ENCODE measurements at places on chromosomes 12 and 14.

DNA sequence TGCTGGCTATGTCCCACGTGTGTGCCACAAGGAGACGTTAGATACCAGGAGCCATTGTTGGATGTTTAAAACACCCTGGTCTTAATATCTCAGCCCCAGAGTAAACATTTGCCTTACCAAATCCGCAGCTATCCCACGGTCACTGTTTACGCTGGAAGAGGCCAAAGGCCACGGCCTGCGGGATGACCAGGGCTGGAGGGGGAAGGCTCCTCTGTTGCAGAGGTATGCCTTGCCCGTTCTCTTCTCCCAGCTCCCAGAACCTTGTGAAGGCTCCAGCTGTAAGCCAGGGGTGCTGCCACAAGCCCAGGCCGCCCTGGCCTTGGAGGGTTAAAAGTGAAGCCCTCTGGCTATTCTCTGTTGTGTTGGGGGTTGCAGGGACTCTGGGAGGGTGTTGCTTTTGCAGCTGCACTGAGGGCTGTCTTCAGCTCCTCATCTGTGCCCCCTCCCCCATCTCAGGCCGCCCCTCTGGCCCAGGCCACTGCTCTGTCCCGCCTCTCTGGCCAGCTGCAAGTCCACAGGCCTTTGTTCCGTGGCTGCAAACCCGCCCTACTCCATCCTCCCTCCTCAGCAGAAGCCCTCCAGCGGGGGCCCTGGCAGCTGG is 2.5 kb downstream of the PLEKHG3 start:
- no peak for DNase-seq

- DNase-seq, result peak; percentile 79
Measured at GRCh38 chr12:50132505-50133135, 20.6 kb downstream of the COX14 start.

DNA sequence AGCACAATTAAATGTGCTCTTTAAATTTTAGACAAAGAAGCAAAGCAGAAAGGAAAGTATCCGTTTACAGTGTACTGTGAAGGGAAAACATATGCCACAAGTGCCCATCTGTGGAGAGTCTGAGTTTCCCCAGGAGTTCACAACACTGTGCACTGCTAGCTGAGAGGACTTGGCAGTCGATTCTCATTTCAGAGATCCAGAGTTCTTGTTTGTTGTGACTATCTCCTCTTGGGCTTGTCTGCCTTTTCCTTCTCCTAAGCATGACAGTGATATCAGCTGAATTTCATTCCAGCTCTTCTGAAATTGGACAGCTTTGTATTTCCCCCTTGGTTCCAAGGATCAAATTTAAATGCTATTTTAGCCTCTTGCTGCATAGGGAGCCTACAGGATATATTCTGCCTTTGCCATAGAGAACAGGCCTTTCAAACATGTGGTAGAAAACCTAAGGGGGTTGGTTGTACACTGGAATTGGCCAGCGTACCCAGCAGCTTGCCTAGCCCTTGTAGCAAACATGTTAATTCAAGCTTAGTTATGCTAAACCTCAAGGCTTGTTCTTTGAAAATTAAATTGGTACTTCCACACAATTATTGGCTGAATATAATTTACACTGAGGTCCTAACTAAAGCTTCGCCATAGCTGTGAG is 259.2 kb upstream of the NOVA1 start:
- no peak for DNase-seq

DNA sequence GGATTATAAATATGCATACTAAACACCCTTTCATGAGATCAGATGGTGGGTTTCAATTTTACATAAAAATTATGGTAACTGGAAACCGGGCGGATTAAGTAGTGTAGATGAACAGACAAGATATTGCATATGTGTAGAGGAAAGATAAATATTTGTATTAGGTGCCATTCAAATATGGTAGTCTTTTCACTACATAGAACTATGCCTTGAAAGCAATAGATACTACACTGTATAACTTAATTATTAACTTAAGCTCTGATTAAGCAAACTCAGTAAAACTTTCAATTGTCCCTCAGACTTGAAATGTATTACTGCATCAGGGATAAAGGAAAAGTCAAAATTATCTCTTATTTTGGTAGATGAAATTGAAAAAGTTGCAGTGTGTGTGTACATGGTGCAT is 1.9 kb downstream of the PTPN21 start:
- DNase-seq, result no peak

DNA sequence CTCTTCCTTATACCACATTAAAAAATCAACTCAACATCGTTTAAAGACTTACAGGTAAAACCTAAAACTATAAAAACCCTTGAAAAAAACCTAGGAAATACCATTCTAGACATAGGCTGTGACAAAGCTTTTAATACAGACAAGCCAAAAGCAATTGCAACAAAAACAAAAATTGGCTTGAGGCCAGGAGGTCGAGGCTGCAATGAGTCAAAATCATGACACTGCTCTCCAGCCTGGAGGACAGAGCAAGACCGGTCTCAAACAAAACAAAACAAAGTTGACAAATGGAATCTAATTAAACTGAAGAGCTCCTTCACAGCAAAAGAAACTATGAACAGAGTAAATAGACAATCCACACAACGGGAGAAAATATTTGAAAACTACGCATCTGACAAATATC is 1057.8 kb downstream of the FSCB start:
- no peak for DNase-seq

- DNase-seq, result no peak
Measured at GRCh38 chr14:52861403-52861802, 70.0 kb upstream of the GNPNAT1 start.

GRCh38 chr14:39875028-39875427 is 442.8 kb upstream of the FBXO33 start:
- no peak for DNase-seq

- no peak for DNase-seq
Measured at GRCh38 chr14:105937253-105938054, 411.1 kb downstream of the TMEM121 start.

- DNase-seq, result peak; percentile 73
Measured at GRCh38 chr12:91326058-91327027, 143.7 kb upstream of the DCN start.

- DNase-seq, result peak; percentile 97
Measured at GRCh38 chr12:50050410-50051098, 6.8 kb upstream of the ASIC1 start.

- peak; percentile 61 for DNase-seq
Measured at GRCh38 chr12:8572507-8572906, 31.8 kb upstream of the CLEC4E start.

- DNase-seq, result no peak
Measured at GRCh38 chr12:39830852-39831520, 211.4 kb upstream of the ABCD2 start.

GRCh38 chr12:11732023-11732422 is 82.5 kb downstream of the ETV6 start:
- no peak for DNase-seq

GRCh38 chr14:72651714-72652113 is 242.2 kb downstream of the DPF3 start:
- DNase-seq, result no peak

DNA sequence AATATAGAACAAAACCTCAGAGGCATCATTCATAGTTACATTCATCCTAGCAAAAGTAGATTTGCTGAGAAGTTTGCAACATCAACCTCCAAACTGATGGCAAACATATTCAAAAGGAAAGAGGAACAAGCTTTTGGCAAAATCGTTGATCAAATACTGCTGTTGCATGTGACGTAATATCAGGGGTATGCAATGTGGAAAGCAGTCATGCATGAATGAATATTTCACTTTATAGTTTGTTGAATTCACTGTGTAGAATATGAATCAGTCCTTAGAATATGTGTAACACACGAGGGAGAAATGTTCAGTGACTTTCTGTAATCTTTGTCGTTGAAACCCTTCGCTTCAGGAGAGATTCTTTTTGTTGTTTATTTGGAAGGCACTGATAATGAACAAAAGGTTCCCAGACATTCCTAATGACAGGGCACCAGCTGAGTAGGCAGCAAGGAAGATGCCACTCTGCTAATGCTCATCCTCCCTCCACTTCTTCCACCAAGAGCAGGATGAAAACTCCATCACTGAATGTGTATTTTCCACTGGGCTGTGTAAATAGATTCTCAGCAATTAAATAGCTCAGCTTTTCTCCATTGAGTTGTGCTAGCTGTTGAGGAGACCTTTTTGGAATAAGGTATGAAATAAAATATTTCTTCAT is 126.1 kb downstream of the PELI2 start:
- DNase-seq, result peak; percentile 75

- no peak for DNase-seq
Measured at GRCh38 chr12:100860611-100861010, 66.0 kb downstream of the ANO4 start.

DNA sequence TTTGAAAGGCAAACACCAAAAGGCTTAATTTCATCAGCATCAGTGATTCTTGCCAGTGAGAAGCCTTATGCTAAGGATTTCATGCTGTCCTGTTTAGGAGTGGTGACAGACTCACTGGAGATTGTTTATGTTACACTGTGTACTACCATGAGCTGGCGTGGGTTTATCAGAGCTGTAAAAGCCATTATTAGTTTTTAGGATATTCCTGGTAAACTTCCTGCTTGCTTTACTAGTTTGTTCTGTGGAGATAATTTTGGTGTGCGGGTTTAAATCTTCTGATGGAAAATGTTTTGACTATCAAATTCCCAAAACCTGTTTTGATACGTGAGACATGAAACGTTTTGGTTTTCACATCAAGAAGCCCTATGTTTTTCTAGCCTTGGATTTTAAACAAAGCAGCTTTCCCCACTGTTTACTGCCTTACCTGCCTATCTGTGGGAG is 15.2 kb downstream of the PPFIBP1 start:
- DNase-seq, result no peak

DNA sequence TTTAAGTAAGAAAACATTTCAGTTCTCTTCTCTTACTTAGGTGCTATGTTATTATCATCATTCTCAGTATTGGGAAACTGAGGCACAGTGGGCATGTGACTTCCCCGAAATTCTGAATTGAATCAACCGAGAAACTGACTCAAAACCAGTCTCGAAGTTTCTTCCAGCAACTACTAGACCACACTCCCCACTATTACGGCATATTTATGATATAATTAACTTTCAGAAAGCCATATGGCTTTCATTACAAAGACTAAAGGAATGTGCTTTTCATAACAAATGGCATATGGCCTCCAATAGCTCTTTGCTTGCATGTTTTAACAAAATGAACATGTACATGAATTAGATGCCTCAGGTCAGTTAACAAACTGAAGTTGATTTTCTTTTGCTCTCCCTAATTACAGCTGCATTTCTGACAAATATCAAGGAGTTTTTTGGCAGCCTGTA is 182.9 kb upstream of the SLC38A2 start:
- DNase-seq, result no peak

DNA sequence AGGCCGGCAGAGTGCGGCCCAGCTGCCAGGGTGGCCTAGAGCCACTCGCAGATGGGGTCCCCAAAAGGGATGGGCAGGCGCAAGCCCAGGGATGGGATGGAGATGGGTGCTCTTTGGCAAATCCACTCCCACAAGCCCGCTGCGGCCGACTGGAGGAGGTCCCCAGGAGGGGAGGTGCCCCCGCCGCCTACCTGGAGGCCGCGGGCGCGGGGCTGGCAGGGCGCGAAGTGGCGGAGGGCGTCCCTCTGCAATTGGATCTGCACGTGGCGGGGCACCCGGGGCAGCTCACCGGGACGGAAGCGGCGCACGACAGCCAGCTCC is 730 bp downstream of the PPP1R3E start:
- no peak for DNase-seq

DNA sequence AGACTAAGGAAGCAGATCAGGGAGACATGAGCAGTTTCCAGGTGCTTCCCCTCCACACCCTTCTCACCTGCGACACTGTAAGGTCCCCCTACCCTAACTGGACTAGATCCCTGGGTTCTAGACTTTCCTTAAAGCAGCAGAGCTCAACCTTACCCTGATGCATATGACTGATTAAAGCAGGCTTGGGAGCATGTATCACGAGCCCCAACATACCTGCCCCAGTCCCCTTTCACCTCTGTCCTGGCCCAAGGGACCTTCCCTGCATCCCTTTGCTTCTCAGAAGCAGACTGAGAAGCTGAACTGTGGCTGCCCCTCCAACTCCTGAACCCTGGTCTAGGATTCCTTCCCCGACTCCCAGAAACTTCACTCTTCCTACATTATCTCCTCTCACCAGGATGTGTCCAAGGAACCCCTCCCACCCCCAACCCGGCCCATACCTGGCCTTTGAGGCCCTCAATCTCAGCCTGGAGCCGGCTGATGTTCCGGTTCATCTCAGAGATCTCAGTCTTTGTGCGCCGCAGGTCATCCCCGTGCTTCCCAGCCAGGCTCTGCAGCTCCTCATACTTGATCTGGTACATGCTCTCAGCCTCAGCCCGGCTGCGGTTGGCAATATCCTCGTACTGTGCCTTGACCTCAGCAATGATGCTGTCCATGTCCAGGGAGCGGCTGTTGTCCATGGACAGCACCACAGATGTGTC is 5.4 kb downstream of the KRT8 start:
- no peak for DNase-seq

DNA sequence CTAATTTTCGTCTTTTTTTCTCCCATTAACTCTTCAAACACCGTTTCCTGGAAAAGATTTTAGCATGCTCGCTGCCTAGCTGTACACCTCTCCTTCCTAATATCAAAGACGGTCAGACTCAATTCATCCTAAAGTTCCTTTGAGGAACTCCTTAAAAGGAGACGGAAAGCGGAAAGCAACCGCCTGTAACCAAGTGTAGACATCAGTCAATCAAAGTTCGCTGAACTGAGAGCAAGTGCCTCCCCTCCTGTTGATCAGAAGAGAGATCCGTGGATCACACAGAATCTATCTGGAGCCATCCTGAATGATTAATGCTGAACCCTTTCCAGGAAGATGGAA is 412 bp upstream of the TEP1 start:
- peak; percentile 58 for DNase-seq

- no peak for DNase-seq
Measured at GRCh38 chr12:93994721-93995120, 153.7 kb upstream of the PLXNC1 start.

GRCh38 chr12:120101617-120102016 is 14.9 kb downstream of the RAB35 start:
- DNase-seq, result no peak

DNA sequence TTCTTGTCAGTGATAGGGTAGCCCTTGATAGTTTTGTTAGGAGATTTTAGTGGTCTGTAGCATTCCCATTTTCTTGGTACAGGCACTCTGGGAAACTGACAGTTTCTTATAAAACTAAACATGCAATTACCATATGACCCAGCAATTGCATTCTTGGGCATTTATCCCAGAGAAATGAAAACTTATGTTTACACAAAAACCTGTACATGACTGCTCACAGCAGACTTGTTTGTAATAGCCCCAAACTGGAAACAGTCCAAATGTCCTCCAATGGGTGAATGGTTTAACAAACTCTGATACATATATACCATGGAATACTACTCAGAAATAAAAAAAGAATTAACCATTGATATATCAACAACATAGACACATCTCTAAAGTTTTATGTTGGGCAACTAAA is 75.5 kb downstream of the BORCS5 start:
- DNase-seq, result no peak

GRCh38 chr14:20667957-20668356 is 16.4 kb upstream of the RNASE4 start:
- no peak for DNase-seq

- no peak for DNase-seq
Measured at GRCh38 chr14:93804654-93805053, 16.4 kb upstream of the PRIMA1 start.

DNA sequence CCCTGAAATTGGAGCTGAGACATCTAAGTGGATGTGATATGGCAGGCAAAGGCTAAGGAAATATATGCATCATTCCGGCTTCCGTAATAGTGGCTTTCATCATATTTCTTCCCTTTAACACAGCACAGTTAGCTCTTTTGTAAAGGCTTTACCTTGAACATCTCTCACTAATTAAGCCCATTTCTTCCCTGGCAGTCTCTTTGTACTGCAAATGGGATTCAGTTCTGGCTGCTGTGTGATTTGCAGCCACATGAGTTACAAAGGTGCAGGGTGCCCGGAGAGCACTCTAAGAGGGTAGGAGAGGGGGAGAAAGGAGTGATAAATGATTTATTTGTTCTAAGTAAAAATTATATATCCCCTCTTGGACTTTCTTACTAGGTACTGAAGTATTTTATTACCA is 232.1 kb upstream of the CCDC196 start:
- no peak for DNase-seq

Measured in hematopoietic multipotent progenitor cell treated with erythropoietin and hydrocortisone succinate and interleukin-3 and kit ligand, for 4 days (in vitro differentiated cells).